Kidney epithelial cell (primary cell): ENCODE measurements at places on chromosomes 12 and 14.

GRCh38 chr12:111529424-111530368, 69.4 kb downstream of the ATXN2 start:
- peak; percentile 28 for DNase-seq

DNA sequence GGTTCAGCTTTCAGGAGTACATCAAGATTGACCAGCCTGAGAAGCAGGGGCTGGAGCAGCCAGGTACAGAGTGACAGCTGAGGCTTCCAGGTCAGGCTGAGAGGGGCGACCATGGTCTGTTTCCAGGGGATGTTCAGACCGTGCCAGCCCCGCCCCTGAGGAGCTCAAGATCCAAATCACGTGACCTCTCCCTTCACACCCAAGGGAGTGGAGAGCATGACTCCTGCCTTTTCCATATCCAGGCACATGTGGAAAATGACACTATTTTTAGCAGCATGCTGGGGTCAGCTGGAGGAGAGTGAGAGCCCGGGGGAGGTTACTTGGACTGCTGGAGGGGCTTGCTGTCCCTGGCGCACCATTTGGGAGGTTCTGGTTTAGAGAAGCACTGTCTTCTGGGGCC, 92.7 kb downstream of the B4GALNT3 start:
- DNase-seq = no peak

DNA sequence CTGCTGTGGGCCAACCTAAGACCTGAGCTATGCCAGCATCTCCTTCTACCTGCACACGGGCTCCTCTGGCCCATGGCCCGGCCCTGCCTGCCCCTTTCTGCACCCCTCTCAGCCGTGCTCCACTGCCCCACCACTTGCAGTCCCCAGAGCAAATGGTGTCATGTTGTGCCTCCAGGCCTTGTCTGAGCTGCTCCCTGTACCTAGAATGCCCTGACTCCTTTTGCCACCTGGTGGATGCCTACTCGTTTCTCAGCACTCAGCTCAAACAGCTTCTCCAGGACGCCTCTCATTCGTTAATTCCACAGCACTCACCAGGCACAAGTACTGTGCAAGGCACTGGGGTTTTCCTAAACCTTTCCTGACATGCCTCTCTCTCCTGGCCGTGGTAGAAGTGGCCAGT, 63.2 kb upstream of the PNMA1 start:
- DNase-seq = no peak

- DNase-seq = no peak
Measured at GRCh38 chr12:7934091-7934888, 1.7 kb downstream of the SLC2A3 start.

DNA sequence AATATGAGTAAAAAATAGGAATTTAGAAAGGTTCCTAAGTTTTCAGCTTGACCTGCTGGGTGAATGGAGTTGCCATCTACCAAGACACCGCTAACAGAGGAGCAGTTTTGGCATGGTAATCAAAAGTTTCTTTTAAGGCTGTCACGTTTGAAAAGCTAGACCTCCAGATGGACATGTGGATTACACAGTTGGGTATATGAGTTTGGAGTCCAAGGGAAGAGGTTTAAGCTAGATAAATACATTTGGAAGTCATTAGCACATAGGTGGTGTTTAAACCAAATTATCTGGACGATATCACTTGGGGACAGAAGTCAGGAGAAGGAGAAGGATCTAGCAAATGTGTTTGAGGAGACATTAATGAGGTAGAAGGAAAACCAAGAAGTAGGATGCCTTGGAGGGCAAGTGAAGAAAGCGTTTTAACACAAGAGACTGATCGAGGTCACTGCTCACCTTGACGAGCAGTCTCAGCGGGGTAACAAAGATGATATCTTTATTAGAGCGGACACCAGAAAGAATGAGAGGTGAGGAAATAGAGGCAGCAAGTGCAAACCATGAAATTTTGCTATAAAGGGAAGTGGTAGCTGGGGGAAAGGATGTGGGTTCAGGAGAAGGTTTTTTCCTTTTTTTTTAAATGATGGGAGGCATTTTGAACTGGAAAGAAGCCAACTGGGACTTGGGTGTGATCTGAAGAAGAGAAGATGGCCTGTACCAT, 17.6 kb downstream of the PNP start:
- no peak for DNase-seq

GRCh38 chr12:58233886-58234285, 292.5 kb downstream of the ATP23 start:
- DNase-seq = no peak
